Lower leg skin (tissue), 4 donors: ENCODE measurements at places on chromosomes 7 and 10.
A peak's percentile ranks its signal among the peaks of the same experiment; 100 is the strongest.

GRCh38 chr10:22631646-22632278, 82.6 kb downstream of the PIP4K2A start:
- DNase-seq, result no peak

- peak; percentile 82 for DNase-seq
Observed at GRCh38 chr7:150942001-150942590, 36.0 kb downstream of the KCNH2 start.

DNA sequence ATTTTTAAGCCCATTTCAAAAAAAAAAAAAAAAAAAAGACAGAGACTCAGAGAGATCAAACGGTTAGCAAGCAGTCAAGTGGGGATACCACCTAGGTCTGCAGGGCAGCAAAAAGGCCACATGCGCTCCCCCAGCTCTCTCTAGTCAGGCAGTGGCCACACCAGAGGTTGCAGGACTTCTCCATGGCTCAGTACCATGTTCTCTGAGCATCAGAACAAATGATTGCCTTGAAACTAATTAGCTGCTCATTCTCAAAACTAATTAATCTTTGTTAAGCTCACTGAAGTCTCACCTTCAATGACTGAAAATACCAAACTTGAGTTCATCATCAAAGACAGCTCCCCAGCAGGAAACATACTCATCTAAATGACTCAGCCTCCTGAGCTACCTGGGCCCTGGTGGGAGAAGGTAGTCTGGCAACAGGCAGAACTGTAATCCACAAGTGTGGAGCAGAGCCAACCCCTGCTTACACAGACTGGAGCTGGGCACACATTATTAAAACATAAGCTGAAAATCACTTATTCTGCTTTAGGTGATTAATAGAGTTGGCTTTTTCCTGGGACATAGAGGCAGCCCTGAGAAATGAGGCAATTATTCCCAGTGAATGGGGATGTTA, 319.6 kb downstream of the GRID1 start:
- no peak for DNase-seq

DNA sequence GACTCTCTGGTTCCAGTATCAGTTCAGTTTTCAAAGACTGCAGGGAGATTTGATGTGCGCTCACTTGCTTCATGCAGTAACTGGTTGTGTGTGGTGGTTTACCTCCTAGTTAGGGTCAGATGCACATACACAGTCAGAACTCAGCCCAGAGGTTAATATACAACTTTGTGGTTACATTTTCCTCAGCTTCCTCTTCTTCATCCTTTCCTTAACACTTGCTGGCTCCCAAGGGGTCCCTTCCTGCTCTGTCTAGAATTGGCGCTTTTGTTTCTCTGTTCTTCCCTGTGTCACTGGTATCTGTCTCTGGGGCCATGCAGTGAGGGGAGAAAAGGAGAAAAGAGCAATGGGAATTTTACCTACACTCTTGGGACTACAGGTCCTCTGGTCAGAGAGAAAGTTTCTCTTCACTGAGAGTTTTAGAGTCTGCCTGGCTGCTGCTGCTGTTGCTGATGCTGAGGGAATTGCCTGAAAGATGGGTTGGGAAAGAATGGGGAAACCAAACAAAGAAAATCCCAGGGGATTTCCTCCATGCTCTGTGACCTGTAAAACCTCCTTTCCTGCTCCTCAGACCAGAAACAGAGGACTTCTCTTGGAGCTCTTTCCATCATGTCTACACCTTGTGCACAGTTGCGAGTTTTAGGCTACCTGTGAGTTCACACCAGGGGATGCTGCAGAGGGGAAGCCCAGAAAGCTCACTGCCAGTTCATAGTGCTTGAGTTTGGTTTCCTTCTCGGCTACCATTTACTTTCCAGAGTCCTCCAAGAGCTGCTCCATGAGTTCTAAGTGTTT, 74.6 kb downstream of the WDFY4 start:
- no peak for DNase-seq

DNA sequence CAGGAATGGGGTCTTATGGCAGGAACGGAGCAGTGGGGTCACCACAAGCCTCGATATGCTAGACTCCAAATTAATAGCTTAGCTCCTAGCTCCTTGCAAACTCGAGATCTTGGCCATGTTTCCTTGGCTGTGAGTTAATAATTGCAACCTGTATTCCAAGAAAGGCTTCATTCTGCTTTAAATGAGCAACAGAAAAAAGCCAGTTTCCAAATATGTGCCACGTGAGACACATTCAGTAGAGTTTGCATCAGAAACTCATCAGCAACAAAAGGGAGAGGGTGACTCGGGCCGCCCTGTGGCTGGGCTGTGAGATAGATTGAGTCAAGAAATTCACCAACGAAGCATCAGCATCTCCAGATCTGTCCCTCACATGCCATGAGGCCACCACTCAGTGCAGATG, 112.0 kb downstream of the NPTX2 start:
- DNase-seq, result no peak

- DNase-seq, result no peak
Observed at GRCh38 chr7:106566196-106566595, 94.8 kb downstream of the CCDC71L start.

- no peak for DNase-seq
Observed at GRCh38 chr7:93890464-93891068, at the start of gene TFPI2. Gene TFPI2, minus strand, starts transcription at chr7:93890753. Its CDS starts 75 bp downstream, at chr7:93890678.

GRCh38 chr10:49364747-49365146, 31.1 kb downstream of the DRGX start:
- peak; percentile 32 for DNase-seq

- DNase-seq, result no peak
Observed at GRCh38 chr10:32377458-32378259, 30.7 kb upstream of the EPC1 start.

GRCh38 chr10:118981946-118982345, 47.6 kb upstream of the NANOS1 start:
- no peak for DNase-seq

DNA sequence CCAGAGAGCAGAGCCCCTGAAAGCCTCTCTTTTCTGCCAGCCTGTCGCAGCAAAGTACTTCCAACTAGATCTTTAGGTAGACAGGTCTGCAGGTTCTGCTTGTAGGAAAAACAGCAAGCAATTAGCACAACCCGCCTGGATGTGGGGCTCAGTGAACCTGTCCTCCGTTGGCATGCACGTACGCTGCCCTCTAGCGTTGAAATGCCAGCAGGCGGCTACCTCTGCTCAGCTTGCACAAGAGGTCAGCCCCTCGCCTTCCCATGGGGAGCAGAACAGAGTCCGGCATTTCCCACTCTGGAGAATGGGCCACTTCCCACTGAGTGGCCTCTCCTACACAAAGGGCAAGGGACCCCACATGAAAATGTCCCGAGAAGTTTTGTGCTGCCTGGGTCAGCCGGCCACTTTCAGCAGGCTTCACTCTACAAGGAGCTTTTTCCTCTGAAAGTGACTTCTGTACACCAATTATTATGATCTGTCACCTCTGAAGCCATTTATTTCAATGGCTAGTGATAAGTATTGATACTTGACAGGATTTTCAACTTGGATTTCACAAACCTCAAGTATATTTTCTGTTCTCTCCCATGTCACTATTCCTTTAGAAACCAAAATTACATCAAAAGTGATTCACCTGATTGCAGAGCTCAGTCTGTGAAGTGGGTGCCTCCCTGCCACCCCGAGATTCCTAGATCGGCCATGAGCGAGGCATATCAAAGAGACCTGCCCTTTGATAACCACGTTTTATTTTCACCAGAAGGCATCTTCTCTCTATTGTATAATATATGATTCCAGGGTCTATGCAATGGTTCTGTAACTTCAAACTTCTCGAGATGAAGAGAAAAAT, 56.7 kb downstream of the JCAD start:
- DNase-seq, result peak; percentile 63

- peak; percentile 85 for DNase-seq
Observed at GRCh38 chr10:45000138-45000751, 478 bp upstream of the ZNF22 start.

- DNase-seq, result peak; percentile 89
Observed at GRCh38 chr7:1532456-1533254, 2.2 kb downstream of the MAFK start.

DNA sequence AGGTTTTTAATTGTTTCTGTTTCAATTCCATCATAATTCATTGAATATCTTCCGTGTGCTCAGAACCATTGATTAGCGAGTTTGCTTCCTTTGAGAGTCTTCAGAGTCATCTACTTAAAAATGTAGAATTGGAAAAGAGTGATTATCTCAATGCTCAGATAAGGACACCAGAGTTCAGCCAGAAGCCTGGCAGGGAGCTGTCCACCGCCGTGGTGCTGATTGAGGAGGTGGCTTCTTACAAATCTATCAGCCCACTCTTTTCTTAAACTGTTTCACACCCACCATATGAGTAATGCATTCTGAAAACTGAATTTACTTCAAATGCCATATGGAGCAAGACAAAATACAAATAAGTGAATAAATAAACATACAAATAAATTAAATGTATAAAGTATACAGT, 79.3 kb downstream of the INSYN2A start:
- no peak for DNase-seq

GRCh38 chr7:93031795-93032194, 86.0 kb downstream of the SAMD9 start:
- DNase-seq, result no peak

DNA sequence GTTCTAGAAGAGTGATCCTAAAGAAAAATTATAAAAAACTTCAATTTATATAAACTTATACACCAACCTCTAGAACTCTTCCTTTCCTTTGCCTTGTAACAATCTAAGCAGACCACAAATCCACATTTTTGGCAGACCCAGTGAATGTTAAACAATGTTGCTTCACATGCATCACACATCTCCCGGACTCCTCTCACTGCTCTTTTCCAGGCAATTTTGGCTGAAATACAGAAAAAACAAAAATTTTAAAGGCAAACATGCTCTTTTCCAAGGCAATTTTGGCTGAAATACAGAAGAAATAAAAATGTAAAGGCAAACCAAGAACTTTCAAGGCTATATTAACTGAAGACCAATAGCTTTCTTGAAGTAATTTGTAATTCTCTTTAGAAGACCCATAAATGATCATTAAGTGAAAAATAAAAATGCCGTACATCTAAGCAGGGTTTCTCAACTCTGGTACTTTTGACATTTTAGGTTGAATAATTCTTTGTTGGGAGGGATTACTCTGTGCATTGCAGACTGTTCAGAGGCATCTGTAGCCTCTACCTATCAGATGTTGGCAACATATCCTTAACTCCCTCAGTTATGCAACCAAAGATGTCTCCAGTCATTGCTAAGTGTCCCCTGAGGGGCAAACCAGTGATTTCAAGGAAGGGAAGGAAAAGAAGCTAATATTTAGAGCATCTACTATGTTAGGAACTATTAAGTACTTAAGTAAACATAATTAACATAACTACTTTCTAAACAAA, 64.4 kb downstream of the NRBF2 start:
- no peak for DNase-seq

- DNase-seq, result no peak
Observed at GRCh38 chr7:21508538-21508937, 34.3 kb upstream of the DNAH11 start.

GRCh38 chr7:109996927-109997326, 1094.0 kb upstream of the LRRN3 start:
- no peak for DNase-seq

- DNase-seq, result no peak
Observed at GRCh38 chr10:28982974-28983373, 305.7 kb downstream of the BAMBI start.

- no peak for DNase-seq
Observed at GRCh38 chr7:67955061-67955460, 958.4 kb downstream of the TYW1 start.

DNA sequence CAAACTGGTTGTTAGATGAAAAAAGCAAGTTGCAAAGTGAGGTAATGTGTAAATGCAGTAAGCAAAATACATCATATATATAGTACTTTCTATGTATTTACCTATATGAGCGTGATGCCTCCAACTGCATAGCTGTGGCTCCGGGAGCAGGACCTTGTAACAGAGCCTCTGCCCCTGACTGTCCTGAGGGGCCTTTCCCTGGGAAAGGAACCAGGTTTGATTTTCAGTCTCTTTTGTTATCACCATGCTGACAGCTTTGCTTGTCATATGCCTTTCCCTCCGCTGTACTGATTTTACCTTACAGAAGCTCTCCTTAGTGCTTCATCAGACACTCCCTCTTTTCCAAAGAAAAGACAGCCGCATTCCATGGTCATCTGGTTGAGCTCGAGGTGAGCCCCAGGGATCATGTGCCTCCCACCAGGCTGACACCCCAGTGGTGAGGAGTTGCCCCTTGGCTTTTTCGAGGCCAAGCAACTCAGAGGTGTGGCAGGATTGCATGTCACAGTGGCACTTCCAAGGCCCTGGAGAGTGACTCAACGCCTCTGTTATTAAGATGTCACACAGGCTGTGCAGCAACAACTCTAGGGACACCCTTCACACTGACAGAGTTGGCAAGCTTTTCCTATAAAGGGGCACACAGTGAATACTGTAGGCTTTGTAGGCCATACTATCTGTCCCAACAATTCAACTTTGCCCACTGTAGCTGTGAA, 78.9 kb downstream of the ALOX5 start:
- no peak for DNase-seq

- DNase-seq, result peak; percentile 97
Observed at GRCh38 chr10:78047314-78047891, 13.7 kb downstream of the RPS24 start.

DNA sequence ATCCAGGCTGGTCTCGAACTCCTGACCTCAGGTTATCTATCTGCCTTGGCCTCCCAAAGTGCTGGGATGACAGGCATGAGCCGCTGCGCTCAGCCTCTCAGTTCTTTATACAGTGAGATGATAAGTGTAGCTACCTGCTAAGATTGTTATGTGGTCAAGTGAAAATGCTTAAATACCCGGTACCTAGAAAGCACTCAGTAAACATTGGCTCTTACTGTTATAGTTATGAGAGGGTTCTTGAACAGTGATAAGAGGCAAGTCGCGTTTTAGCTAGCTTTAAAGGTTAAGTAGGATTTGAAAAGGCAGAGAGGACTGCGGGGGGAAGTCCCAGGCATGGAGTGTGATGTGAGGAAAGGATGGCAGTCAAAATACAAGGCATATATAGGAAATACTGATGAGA, 4.5 kb downstream of the ZKSCAN1 start:
- DNase-seq, result peak; percentile 7

DNA sequence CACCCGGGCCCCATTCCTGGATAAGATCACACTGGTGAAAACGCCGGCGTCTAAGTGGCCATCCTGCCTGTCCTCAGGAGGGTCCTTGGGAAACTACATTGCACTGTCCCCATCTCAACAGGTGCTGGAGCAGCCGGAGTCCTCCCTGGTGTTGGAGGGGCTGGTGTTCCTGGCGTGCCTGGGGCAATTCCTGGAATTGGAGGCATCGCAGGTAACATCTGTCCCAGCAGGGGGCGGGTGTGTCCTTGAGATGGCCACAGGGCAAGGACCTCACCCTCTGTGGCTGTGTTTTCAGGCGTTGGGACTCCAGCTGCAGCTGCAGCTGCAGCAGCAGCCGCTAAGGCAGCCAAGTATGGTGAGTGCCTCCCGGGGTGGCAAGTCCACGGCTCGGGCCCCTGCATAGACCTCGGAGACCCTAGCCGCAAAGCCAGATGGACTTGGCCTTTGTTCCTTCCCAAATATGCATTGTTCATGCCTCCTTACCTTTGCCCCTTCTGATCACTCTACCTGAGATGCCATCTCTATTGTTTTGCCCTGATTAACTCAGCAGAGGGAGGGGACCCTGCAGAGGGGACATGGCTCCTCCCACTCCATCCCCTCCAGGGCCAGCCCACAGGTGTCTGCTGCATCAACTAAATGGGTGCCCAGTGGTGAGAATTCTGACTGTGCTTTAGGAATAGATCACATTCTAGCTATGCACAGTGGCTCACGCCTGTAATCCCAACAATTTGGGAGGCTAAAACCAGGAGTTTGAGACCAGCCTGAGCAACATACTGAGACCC, 23.8 kb downstream of the ELN start:
- no peak for DNase-seq
